ENCODE measurements at places on chromosomes 6 and 20. TPM values are rescaled to one million over a fixed set of nuclear protein-coding genes. Genes with fewer than 3 reads are reported as not detected.

Gene PI3
- not detected for total RNA-seq

DNA sequence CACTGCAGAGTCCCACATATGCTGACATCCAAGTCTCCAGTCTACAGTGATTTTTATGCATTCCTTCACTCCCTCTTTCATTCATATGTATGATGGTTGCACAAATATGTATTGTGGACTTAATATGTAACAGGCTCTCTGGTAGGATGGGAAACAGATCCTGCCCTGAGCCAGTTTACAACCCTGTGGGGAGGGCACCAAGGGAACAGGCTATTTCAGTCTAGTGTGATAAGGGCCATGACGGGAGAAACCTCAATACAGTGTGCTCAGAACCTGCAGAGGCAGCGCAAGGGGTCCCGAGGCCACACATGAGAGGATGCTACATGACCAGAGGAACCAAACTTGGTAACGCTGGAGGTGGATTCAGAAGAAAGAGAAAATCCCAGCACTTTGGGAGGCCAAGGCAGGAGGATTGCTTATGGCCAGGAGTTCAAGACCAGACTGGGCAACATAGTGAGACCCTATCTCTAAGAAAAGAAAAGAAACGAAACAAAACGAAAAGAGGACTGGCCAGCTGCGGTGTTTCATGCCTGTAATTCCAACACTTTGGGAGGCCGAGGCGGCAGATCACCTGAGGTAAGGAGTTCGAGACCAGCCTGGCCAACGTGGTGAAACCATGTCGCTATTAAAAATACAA lies 249.8 kb upstream of the JARID2 start:
- no peaks in the 10 kb centered on the region for H3K36me3 ChIP-seq
- no peaks in the 10 kb centered on the region for H3K4me1 ChIP-seq
- no peaks in the 10 kb centered on the region for H3K27me3 ChIP-seq
- DNase-seq = no peak

DNA sequence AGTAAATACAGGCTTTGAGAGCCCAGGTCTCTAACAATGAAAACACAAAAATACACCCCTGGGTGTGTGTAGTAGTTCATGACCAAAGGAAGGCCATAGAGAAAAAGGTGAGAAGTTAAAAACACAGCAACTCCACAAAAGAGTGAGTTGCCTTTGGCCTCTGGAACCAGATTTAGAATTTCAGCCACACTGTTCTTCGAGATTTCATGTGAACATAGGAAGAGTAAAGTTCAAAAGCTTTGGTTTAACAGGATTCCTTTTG lies 43.5 kb upstream of the RIN2 start:
- H3K4me1 ChIP-seq = no peaks in the 10 kb centered on the region
- H3K27ac ChIP-seq = no peak overlapping the region
- no peak for DNase-seq

GRCh38 chr20:51500311-51500710 lies 42.2 kb downstream of the NFATC2 start:
- H3K36me3 ChIP-seq = no peaks in the 10 kb centered on the region
- H3K27me3 ChIP-seq = no peaks in the 10 kb centered on the region
- no peak overlapping the region for H3K27ac ChIP-seq
- no peak for DNase-seq
- no peak overlapping the region for H3K4me3 ChIP-seq
- H3K4me1 ChIP-seq = peaks cover 14% of the 10 kb centered on the region

DNA sequence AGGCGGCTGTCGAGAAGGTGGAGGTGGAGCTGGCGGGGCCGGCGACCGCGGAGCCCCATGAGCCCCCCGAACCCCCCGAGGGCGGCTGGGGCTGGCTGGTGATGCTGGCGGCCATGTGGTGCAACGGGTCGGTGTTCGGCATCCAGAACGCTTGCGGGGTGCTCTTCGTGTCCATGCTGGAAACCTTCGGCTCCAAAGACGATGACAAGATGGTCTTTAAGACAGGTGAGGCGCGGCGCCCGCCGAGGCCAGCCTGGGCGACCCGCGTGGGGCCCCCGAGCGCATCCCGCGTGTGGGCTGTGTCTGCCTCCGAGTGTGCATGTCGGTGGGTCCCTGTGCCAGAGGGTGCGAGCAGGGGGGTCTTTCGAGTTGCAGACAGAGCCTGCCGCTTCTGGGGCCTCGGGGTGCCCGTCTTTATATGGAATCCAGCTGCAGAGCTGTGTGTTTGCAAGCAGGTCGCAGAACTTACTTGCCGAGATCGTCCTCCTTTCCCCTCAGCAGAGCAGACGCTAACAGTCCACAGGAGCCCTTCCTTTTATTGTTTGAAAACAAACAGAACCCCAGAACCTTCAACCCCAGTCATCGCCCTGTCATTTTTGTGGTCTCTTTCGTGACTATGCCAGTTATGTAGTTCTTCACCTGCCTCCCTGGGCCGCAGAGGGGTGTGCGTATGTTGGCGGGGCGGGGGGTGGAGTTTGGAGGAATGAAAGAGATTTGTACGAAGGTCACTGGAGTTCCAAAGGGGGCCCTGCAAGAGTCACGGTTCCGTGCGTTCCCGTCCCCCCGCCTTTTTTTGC lies 766 bp downstream of the SLC16A10 start:
- H3K36me3 ChIP-seq = no peaks in the 10 kb centered on the region
- peak; percentile 42 for DNase-seq
- H3K27ac ChIP-seq = peak overlapping the region; percentile 57
- H3K27me3 ChIP-seq = no peaks in the 10 kb centered on the region
- H3K4me1 ChIP-seq = peaks cover 22% of the 10 kb centered on the region

GRCh38 chr6:142946924-142947713 lies 2.1 kb upstream of the HIVEP2 start:
- peak overlapping the region; percentile 36 for H3K4me3 ChIP-seq
- peak overlapping the region; percentile 86 for H3K27ac ChIP-seq
- H3K36me3 ChIP-seq = no peaks in the 10 kb centered on the region
- DNase-seq = peak; percentile 90

- no peak for DNase-seq
- no peaks in the 10 kb centered on the region for H3K4me1 ChIP-seq
- H3K27me3 ChIP-seq = peaks cover 4% of the 10 kb centered on the region
- no peak overlapping the region for H3K27ac ChIP-seq
- H3K36me3 ChIP-seq = no peaks in the 10 kb centered on the region
Observed at GRCh38 chr6:87297119-87297518, 25.3 kb upstream of the SMIM8 start.

GRCh38 chr6:158939255-158940159 lies 60.5 kb downstream of the RSPH3 start:
- no peaks in the 10 kb centered on the region for H3K36me3 ChIP-seq
- H3K4me3 ChIP-seq = no peak overlapping the region
- H3K27ac ChIP-seq = no peak overlapping the region
- H3K27me3 ChIP-seq = no peaks in the 10 kb centered on the region
- H3K4me1 ChIP-seq = no peaks in the 10 kb centered on the region
- no peak for DNase-seq

Gene PLCB4
- total RNA-seq = 3.0 TPM

GRCh38 chr6:35181933-35182612 lies 31.7 kb upstream of the SCUBE3 start:
- no peak overlapping the region for H3K4me3 ChIP-seq
- peak overlapping the region; percentile 21 for H3K27ac ChIP-seq
- no peaks in the 10 kb centered on the region for H3K27me3 ChIP-seq

DNA sequence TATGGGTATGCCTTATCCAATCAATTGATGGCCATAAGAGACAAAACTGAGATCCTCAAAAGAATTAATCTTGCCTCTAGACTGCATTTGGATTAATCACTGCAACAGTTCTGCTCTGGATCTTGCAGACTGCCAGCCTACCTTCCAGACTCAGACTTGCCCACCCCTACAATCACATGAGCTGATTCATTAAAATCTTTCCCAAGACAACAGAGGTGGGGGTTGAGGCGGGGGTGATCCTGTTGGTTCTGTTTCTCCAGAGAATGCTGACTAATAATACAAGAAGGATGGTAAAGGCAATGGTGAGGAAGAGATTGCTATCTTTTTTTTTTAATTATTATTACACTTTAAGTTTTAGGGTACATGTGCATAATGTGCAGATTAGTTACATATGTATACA lies 43.7 kb upstream of the MEI4 start:
- H3K4me1 ChIP-seq = no peaks in the 10 kb centered on the region
- H3K36me3 ChIP-seq = no peaks in the 10 kb centered on the region
- no peak overlapping the region for H3K4me3 ChIP-seq
- no peak for DNase-seq

- H3K27ac ChIP-seq = no peak overlapping the region
- DNase-seq = no peak
- no peaks in the 10 kb centered on the region for H3K27me3 ChIP-seq
Observed at GRCh38 chr6:3370361-3371221, 86.3 kb downstream of the SLC22A23 start.

DNA sequence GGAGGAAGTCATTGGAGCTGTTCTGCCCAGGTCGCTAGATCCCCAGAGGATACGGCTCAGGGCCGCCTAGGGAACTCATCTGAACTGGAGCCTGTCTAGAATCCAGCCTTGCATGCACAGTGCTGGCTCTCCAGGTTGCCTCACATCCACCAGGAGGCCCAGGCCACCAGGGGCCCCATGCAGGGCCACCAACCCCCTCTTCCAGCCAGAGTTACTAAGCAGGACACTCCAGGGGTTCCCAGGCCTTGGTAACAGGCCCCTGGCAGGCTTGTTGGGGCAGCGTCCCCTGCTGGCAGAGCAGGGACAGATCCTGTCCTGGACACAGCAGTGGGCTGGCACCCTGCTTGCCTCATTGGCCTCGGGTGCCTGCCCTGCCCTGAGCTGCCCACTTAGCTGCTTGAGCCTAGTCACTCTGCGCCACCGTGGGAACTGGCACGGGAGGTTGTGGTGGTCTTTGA lies 35.3 kb downstream of the EFCAB8 start:
- no peak overlapping the region for H3K4me3 ChIP-seq
- no peaks in the 10 kb centered on the region for H3K4me1 ChIP-seq
- H3K27ac ChIP-seq = no peak overlapping the region
- H3K36me3 ChIP-seq = no peaks in the 10 kb centered on the region
- no peaks in the 10 kb centered on the region for H3K27me3 ChIP-seq

DNA sequence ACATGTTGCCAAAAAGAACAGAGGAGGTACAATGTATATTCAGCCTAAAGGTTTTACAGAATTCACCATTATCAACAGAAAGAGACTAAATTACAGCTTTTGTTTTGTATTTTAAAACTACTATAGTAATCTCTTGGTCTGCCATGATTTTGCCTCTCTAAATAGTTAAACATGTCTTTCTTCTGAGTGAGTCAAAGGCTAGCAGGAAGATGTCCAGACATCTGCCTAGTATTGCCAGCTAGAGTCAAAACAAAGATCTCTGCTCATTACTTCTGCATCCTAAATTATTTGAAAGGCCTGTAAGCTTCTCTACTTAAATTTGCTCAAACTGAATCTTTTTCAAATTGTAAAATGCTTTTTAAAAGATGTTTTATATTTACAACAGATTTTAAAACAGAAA lies 8.8 kb downstream of the ASF1A start:
- H3K36me3 ChIP-seq = no peaks in the 10 kb centered on the region
- H3K4me3 ChIP-seq = no peak overlapping the region

- no peaks in the 10 kb centered on the region for H3K27me3 ChIP-seq
- H3K36me3 ChIP-seq = no peaks in the 10 kb centered on the region
- H3K4me3 ChIP-seq = no peak overlapping the region
Observed at GRCh38 chr6:136031982-136032381, 180.5 kb downstream of the PDE7B start.

Gene STMND1
- total RNA-seq = 0.06 TPM

GRCh38 chr6:32609391-32609730 lies 19.7 kb upstream of the HLA-DRB1 start:
- no peaks in the 10 kb centered on the region for H3K36me3 ChIP-seq
- H3K4me3 ChIP-seq = no peak overlapping the region
- no peak for DNase-seq
- H3K27me3 ChIP-seq = no peaks in the 10 kb centered on the region
- H3K4me1 ChIP-seq = no peaks in the 10 kb centered on the region

DNA sequence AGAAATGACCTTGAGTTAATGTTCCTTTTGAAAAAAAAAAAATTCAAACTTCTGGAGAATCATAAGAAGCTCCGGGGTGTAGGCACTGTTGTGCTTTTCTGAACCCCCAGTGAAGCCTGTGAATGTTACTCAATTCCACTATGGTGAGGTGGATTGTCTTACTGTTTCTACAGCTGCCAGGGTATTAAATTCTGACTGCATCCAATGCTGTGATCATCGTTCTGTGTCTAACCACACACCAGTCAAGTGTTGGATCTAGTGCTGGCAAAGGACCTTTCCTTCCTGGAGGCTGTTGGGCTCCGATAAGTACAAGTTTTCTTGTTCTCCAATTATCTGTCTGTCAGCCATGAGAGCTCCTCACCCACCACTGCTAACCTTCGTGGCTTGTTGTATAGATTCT lies 162.0 kb upstream of the EPHA7 start:
- no peak overlapping the region for H3K27ac ChIP-seq
- no peaks in the 10 kb centered on the region for H3K27me3 ChIP-seq
- no peak for DNase-seq

DNA sequence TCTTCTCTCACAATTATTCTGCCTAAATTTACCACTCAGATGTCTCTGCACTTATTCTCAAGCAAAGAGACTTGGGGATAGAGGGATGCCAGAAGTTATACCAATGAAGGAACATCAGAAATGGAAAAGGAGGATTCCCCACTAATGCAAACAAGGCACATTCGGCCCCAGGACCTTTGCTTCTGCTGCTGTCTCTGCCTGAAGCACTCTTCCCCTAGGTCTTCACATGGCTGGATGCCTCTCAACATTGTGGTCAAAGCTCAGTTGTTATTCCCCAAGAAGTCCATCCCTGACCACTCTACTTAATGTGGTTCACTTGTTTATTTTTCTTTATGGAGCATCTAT lies 508.7 kb downstream of the DOK5 start:
- DNase-seq = no peak
- H3K27me3 ChIP-seq = no peaks in the 10 kb centered on the region
- no peaks in the 10 kb centered on the region for H3K36me3 ChIP-seq
- no peak overlapping the region for H3K27ac ChIP-seq
- no peak overlapping the region for H3K4me3 ChIP-seq

DNA sequence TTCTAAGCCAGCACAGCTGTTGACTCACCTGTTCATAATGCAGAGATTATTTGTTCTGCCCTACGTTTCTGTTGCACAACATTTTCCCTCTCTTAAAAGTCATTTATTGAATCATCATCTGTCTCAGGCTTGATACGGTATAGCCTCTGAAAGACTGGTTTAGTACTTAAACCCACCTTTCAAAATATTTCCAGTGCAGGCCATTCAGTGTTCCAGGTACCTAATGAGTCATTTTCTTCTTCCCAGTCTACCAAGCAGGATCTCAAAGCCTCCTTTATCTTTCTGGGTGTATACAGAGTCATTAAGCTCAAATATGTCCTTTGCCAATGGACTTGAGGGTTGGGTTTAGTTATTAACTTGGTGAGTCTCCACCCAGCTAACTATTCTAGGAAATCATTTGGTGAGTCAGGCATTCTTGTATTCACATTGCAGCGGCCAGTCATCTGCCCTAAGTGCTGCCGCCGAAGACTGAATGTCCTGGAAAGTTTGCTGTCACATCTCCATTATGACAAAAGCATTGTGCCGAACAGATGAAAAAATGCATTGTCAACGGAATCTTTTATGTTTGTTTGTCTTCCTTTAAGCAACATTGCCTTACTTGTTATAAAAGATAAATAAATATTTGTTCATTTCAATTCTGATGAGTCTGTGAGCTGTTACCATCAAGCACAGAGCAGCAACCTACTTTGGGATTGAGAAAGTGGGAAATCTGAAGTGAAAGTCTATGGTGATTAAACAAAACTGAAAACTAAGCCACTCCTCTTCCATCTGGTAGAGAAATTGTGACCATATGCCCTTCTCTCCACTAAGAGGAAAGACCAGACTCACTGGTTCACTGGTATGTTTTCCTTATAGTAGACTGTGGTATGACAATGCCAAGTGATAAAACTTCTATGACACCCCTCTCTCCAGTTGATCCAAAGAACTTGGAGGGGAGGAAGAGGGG lies 14.3 kb upstream of the FAM135A start:
- no peak for DNase-seq
- no peaks in the 10 kb centered on the region for H3K36me3 ChIP-seq
- H3K27me3 ChIP-seq = no peaks in the 10 kb centered on the region
- H3K4me1 ChIP-seq = no peaks in the 10 kb centered on the region
- H3K27ac ChIP-seq = no peak overlapping the region
- no peak overlapping the region for H3K4me3 ChIP-seq

Gene DEFB132
- not detected for total RNA-seq

All from adrenal gland (tissue), 19 donors.